ENCODE measurements at places on chromosomes 13 and 19. TPM values are rescaled to one million over a fixed set of nuclear protein-coding genes. Genes with fewer than 3 reads are reported as not detected.

DYRK1B gene
- 8.6 TPM for total RNA-seq

RTBDN gene
- not detected for total RNA-seq

HNRNPM gene
- 44.8 TPM for total RNA-seq

CYP4F12 gene
- total RNA-seq, result not detected

ZNF724 gene
- 1.8 TPM for total RNA-seq

SOX1 gene
- total RNA-seq, result not detected

FLT1 gene
- 211 TPM for total RNA-seq
